ENCODE measurements at places on chromosomes 6 and 20.

DNA sequence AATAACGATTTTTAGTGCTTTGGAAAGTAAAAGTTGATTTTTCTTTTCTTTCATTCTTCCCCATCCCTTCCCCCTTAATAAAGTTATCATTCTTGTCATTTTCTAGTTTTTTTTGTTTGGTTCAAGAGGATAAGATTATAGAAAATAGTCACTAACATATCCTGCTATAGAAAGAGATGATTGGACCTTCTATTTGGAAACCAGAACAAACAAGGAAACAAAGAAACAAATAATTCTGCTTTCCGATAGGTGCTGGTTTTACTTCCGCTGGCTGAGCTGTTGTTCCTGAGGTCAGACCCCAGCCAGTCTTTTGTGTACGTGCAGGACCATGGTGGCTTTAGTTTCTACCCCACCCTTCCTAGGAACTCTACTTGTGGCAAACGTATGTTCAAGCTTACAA lies at the start of gene CDH26:
CDH26 (plus strand) TSS at position 301 of the 400 bp plus-strand sequence. CDS start 304 bp downstream, outside the sequence.
- no peak for DNase-seq

GRCh38 chr6:150320442-150320841 lies 48.4 kb upstream of the IYD start:
- DNase-seq = no peak

- no peak for DNase-seq
Measured at GRCh38 chr6:130644175-130644574, 183.0 kb upstream of the SMLR1 start.

DNA sequence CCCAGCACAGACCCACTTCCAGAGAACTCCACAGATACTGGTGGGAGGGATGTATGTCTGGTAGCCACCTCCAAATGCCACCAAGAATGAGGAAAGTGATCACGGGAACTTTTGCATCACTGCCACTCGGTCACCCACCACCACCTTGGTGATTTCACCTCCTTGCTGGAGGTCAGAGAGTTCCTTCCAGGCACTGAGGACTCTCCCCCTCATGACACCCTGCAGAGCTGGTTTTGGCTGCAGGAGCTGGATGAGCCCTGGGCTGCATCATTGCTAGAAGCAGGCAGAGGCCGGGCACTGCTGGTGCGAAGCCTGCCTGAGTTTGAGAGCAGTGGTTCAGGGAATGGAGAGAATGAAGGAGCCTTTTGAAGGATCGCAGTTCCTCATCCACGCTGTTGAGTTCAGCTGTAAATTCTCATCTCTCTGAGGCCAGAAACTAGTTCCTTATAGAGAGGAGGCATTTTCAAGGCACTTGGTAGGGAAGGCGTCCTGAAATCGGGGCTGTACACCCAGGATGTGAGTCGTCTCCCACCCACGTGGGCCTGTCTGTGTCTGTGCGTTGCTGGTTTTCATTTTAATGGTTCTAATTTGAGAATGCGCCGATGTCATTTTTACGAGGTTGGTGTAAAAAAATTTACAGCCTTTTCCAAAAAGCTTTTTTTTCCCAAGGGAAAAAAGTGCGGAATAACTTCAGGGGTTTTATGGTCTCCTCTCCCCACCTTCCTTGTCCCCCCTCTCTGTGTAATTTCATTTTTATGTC lies 25.0 kb downstream of the FOXP4 start:
- DNase-seq = no peak

DNA sequence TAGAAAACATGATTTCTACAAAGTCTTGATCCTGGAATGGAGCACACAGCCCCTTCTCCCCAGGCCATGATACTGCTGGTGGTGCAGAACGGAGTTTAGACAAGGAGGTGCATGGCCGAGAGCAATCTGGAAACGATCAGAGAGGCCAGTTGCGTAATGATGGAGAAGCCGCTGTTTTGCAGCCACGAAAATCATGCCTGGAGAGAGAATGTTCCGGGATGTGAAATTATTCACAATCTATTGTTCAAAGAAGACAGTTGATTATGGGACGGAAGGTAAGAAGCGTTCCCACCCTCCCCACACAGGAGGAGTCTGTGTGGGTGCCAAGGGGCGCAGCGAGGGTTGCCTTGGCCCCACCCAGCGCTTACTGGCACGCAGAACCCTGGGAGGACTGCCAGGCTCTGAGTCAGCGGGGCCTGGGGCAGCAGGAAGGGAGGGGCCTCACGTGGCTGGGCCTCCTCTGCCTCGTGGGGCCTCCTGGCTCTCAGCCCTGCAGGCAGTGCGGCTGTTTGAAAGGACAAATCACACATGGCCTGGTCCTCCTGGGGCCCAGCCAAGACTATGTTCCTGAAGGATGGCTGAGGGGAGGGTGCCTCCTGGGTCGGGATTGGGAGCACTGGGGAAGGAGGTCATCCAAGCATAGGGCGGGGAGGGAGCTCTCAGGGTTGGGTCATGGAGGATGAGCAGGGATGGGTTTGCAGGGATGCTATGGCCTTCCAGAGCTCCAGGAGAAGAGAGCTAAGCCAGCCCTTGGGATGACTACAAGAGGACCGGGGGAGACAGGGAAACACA lies 8.7 kb upstream of the AP5S1 start:
- DNase-seq = peak; percentile 93

DNA sequence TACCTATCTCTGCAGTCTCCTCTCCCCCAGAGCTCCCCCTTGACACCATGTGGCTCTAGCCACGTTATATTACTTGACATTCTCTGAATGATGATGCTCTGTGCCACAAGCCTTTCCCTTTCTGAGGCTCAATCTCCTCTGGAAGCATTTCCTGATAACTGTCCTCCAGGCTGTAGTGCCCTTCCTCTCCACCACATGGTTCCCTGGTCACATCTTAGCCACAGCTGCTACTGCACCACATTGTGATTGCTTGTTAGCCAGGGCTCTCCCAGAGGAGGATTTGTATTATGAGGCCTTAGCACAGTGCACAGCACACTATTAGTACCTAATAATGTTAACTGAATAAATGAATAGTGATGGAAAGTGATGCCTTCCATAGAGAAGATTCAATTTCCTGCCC lies 63.9 kb upstream of the RCAN2 start:
- no peak for DNase-seq

- no peak for DNase-seq
Measured at GRCh38 chr6:127297502-127298070, 30.9 kb downstream of the RNF146 start.

DNA sequence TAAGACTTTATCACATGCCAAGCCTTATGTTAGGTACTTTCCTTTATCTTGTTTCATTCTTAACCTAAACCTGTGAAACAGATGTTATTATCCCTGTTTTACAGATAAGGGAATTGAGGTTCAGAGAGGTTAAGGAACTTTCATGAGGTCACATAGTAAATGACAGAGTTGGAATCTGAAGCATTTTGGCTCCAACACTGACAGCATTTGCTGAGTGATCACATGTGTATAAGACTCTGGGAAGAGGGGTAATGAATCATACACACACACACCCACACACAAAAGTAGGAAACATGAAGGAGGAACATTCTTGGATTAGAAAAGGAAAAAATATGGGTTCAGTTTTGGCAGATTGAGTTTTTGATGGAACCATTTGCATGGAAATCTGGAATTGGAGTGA lies 212.5 kb downstream of the GJA1 start:
- no peak for DNase-seq

DNA sequence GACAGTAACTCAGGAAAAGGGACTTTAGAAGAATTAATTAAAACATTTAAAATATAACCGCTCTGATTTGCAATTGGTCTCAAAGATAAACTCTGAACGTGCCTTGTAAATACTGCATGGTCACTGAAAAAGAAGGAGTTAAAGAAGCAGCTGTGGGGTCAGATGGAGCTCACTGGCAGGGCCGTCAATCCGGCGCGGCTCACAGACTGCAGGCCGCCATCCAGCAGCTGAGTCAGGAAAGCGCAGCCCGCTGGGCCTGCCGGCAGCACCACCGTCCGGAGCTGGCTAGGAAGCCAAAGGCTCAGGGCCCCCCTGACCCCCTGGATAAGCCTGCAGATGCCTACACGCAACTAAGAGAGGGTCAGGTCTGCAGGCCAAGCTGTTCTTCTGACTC lies 54.2 kb upstream of the FRMD1 start:
- DNase-seq = peak; percentile 12

Measured in activated CD8-positive, alpha-beta memory T cell treated with anti-CD3 and anti-CD28 coated beads, Interleukin-2, amount 10 ng/mL, durations not matched to agents 7 days and 5 days (primary cell).